Foreskin keratinocyte (primary cell): ENCODE measurements at places on chromosomes 6 and 20. TPM values are rescaled to one million over a fixed set of nuclear protein-coding genes. Genes with fewer than 3 reads are reported as not detected.

Gene FRMD1
- not detected in 2 replicates for total RNA-seq

Gene SCGN
- total RNA-seq: not detected in 2 replicates

Gene IFT52
- 22.9 and 24.4 TPM in 2 replicates for total RNA-seq

Gene OR2J2
- total RNA-seq: not detected in 2 replicates

Gene GTSF1L
- not detected in 2 replicates for total RNA-seq

Gene FANCE
- total RNA-seq: 14.0 and 14.5 TPM in 2 replicates
